ENCODE measurements at places on chromosomes 16 and 17.

DNA sequence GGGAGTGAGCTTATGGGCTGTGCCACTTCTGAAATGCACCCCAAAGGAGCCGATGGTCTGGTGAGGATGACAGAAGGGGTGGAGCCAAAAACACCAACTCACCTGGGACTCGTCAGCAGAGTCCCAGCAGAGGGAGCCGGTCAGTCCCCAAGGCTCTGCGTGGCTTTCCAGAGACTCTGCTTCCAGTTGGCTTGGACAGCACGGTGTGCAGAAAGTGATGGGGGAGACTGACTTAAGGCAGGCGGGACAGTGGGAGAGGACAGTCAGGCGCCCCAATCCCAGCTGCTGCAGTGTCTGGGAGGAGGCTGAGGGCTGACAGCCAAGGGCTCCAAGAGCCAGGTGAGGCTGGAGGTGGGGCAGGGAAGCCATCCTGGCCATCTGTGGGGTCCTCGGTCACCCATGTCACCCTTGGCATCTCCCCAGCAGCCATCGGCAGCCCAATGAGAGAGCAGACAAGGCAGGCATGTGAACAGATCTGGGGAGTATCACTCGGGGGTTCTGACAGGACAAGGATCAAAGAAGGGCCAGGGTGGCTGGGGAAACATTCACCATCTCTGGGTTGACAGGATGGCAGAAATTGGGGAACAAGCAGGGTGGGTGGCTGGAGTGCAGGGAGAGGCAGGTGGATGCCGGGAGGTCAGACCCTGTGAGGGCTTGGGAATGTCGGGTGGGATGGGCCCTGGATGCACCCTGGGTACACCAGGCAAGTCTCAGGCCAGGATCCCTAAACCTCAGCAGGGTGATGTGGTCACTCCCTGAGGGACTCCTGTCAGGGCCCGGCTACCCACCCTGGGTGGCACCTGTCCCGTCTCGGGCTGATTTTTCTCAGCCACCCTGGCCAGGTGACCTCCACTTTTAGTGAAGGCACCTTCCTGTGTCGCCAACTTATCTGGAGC lies 8.9 kb upstream of the KRTAP17-1 start:
- no peak for DNase-seq

DNA sequence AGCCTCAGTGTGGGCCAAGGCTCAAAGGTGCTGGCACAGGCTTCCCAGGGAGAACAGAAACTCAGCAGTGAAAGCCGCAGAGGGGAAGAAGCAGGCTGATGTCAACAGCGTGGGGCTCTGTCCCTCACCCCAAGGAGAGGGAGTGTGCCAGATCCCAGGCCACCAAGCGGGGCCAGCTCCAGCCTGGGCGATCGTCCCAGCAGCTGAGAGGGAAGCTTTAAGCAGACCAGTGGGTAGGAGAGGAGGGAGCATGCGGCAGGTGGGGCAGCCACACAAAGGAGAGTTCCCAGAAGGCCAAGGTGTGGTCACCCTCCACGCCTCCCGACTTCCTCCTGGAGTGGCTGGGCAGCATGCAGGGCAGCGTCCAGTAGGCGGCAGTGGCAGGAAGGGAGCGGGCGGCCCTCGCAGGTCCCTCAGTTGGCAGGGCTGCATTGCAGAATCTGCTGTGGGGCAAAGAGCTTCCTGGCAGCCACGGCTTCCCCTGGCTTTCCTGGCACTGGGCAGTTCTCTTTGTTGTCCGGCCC lies 6.0 kb downstream of the SYNGR2 start:
- peak; percentile 58 for DNase-seq

GRCh38 chr17:71437166-71437565 lies 683.7 kb upstream of the SOX9 start:
- DNase-seq, result no peak

DNA sequence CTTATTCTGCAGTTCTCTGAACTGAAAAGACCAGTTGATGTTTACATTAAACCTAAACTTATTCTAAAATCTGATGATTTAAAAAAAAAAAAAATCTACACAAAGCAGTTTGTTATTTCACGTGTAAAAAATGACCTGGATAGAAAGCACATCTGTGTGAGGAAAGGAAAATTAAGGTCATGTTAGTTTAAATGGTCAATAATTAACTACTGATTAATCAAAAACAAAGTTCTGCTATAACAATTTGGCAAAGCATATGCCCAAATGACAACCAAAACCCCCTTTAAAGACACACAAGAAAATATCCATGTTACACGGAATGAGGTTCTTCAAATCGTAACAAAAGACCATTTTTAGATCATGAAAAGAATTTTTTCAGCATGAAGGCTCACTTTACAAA lies 30.4 kb downstream of the CACNG1 start:
- DNase-seq, result no peak

DNA sequence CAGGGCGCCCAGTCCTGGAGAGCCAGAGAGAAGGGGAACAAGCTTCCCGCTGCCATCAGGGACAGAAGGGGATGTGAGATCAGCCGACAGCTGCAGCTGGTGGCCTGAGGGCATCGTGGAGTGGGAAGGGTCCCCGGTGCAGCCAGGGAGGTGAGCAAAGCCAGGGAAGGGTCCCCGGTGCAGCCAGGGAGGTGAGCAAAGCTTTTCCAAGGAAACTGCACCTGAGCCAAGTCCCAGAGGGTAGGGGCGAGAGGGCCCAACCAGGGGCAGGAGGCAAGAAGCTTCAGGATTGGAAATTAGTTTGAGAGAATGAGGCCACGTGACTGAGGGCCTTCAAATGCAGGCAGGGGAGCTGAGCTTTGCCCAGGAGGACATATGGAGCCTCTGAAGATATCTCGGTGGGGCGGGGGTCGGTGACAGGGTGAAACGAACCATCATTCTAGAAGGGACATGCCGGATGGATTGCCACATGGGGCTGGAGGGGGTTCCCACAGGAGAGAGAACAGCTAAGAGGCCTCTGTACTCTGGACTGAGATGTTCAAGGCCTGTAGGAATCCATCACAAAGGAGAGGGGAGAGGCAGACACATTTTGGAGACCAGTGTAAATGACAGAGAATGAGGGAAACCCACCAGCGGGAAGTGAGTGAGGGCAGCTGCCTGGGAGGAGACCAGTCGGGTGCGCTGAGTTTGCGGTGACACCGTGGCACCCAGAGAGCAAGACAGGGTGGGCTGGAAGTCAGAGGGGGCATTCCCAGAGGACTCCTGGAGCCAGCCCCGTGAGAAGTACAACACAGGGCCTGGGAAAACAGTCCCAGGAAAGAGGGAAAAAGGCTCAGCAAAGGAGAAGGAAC lies 31.4 kb upstream of the RPH3AL start:
- no peak for DNase-seq

- DNase-seq, result no peak
Observed at GRCh38 chr16:83046664-83047063, 419.9 kb downstream of the CDH13 start.

GRCh38 chr16:80985611-80986010 lies 21.1 kb downstream of the CMC2 start:
- DNase-seq, result no peak

DNA sequence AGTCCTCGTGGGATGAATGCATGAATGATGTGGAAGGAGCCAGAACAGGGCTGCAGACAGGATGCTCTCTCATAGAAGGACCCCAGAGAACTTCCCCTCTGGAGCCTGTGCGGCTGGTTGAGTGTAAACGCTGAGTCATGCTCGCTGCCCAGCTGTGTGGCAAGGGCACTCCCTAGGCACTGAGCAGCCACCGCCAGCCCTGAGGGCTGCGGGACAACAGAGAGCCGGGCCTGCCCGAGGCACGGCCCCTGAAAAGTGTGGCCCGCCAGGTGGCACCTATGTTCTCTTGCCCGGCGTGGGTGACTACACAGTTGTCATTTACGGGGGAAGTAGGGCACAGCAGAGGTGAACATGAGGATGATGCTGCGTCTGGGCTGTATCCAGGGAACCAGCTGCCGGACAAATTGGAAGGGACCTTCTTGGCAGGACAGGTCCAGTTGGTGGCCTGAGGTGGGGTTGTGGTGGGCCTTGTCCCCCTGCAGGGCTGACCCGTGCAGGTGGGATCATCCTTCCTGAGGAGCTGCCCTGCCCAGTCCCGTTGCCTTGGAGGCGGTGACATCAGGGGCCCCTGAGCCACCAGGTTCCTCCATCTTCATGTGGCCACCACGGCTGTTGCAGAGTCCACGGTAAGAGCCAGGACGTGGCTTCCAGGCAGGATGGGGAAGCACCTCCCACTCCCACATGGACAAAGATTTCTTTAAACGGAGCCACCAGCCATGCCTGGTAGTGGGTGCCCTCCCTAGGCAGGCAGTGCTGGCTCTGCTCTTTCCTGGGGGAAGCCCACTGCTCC lies 94.8 kb upstream of the CBX4 start:
- DNase-seq, result peak; percentile 59

DNA sequence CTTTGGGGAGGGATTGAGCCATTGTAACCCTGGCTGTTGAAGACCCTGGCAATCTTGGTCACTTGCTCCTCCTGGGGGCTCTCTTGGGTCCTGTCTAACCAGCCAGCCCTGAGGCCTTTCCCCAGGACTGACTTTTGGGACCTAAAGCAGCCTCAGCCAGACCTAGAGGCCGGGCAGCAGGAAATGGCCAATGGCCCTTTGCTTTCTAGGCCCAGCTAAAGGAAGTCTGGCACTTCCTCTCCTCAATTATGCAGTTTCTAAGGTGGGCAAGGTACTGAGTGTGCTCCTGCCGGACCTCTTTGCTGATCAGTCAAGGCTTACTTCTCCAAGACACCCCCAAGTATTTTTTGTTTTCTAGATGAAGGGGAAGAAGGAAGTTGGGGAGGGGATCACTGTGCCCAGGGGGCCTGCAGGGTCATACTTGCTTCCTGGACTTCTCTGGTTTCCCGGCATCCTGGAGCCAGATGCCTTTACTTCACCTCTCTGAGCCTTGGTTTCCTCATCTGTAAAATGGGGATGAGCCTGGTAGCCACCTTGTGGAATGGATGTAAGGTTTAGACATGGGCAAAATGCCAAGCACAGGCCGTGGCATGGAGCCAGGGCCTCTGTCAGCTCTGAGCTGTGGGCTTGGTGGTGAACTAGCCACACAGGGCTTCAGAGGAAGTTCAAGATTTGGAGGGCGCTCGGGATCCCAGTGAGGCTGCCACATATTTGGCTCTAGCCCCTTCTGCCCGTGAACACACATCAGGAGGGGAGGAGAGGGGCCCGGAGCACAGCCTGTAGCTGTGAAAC lies 8.6 kb downstream of the CX3CL1 start:
- DNase-seq, result no peak

DNA sequence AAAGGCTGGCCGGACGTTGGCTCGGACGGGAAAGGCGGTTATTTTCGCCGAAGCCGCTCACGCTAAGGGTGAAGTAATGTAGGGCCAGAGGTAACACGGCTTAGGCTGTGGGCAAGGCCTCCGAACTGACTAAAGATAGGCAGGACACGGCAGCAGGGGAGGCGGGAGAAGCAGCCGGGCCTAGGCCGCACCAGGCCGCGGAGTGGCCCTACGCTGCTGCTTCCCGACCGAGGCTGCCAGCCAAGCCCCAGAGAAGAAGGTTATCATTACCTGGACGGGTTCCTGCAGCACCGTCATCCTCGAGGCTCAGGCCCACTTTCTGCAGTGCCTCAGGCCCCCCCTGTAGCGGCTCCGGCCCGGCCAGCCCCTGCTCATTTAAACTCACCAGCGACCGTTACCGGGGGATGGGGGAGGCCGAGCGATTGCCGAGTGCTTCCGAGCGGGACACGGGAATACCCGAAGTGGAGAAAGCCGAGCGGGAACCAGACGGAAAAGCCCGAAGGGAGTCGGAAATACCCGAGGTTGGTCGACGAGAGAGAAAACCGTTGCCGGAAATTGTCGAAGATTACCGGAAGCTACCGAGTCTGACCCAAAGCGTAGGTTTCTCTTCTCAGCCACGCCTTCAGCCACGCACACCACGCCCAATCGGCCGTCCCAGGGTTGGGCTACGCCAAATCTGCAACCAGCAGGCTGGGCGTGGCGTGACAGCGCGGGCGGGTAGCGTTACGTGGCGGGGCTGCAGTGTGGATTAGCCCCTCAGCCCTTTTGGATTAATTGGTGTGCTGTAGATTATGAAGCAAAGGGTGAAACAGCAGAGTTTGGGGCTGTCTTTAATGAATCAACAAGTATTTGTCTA lies at the start of gene CDC27:
Gene CDC27 (minus strand): TSS at position 420 of the 856 bp plus-strand sequence. CDS start 123 bp downstream, at position 297.
- peak; percentile 98 for DNase-seq

GRCh38 chr16:72856797-72857196 lies 191.1 kb downstream of the ZFHX3 start:
- no peak for DNase-seq

- DNase-seq, result no peak
Observed at GRCh38 chr16:20887207-20887606, 13.0 kb downstream of the DCUN1D3 start.

DNA sequence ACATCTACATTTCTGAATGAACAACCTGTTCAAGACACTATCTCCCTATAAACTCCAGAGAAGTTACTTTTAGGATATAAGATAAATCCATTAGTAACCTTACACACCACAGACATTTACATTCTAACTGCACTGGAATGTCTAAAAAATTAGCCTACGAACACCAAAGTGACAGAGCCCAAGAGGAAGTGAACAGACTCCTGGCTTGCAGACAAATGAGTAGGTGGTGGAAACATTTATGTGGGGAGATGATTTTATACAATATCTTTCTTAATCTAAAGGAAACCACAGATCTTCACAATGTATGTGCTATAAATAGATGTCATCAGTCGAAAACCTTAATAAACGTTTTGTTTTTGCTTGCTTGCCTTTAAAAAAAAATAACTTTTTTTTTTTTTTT lies 18.8 kb downstream of the ZNF652 start:
- DNase-seq, result no peak

DNA sequence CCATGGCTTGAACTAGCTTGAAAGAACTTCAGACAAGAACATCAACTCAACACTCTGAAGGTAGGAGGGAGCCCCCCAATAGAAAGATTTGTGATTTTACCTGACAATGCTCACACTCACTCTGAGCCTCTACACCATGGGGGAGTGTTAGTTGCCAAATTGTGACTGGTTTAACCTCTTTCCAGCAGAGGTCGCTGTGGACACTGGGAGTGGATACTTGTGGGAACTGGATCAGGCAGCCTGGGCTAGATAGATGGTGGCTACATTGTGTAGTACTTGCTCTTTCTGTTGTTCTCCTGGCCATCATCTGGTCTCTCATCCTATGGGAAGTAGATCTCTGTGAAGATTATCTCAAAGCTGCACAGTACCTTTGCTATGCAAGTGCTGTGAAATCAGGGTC lies 2.9 kb downstream of the SMPD3 start:
- DNase-seq, result peak; percentile 51

GRCh38 chr17:75645889-75646637 lies 12.8 kb downstream of the SMIM5 start:
- peak; percentile 31 for DNase-seq

GRCh38 chr17:15942207-15942833 lies 2.6 kb upstream of the ADORA2B start:
- peak; percentile 49 for DNase-seq

DNA sequence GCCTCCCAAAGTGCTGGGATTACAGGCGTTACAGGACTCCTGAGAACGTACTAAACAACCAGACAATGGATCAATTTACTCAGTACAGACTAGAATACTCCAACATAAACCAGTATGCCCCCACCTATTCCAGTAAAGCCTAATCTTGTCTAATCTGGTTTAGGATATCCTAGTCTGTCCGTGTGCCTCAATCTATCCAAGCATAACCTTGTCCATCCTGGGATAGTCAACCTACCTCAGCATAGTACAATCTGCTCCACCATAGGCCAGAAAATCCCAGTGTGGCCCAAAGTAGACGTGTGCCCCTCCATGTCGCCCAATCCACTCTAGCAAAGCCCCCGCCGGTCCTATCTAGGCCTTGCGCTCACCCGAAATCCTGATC lies 625 bp downstream of the DVL2 start:
- DNase-seq, result no peak

- no peak for DNase-seq
Observed at GRCh38 chr17:60817192-60817591, 139.5 kb downstream of the BCAS3 start.

GRCh38 chr16:10606607-10607006 lies 26.2 kb upstream of the EMP2 start:
- no peak for DNase-seq

- DNase-seq, result no peak
Observed at GRCh38 chr17:55683550-55684315, 38.9 kb downstream of the TMEM100 start.

Data from CD4-positive, alpha-beta T cell treated with Interleukin-15 for 1 hour (primary cell).